ENCODE measurements at places on chromosomes 1 and 21. TPM values are rescaled to one million over a fixed set of nuclear protein-coding genes. Genes with fewer than 3 reads are reported as not detected.
A peak's percentile ranks its signal among the peaks of the same experiment; 100 is the strongest.

- H3K27ac ChIP-seq, result no peak overlapping the region
- DNase-seq, result no peak
- no peaks in the 10 kb centered on the region for H3K4me1 ChIP-seq
Measured at GRCh38 chr1:234633246-234634003, 23.4 kb upstream of the IRF2BP2 start.

DNA sequence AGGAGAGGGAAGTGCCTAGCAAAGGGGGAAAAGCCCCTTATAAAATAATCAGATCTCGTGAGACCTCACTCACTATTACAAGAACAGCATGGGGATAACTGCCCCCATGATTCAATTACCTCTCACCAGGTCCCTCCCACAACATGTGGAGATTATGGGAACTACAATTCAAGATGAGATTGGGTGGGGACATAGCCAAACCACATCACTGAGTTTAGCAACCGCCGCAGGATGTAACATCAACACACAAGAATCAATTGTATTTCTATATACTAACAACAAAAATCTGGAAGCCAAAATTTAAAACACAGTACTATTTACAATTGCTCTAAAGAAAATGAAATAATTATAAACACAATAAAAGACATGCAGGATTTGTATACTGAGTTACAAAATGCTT, 21.9 kb downstream of the DIRAS3 start:
- H3K27me3 ChIP-seq, result no peaks in the 10 kb centered on the region
- no peak overlapping the region for H3K4me3 ChIP-seq
- no peaks in the 10 kb centered on the region for H3K4me1 ChIP-seq

DNA sequence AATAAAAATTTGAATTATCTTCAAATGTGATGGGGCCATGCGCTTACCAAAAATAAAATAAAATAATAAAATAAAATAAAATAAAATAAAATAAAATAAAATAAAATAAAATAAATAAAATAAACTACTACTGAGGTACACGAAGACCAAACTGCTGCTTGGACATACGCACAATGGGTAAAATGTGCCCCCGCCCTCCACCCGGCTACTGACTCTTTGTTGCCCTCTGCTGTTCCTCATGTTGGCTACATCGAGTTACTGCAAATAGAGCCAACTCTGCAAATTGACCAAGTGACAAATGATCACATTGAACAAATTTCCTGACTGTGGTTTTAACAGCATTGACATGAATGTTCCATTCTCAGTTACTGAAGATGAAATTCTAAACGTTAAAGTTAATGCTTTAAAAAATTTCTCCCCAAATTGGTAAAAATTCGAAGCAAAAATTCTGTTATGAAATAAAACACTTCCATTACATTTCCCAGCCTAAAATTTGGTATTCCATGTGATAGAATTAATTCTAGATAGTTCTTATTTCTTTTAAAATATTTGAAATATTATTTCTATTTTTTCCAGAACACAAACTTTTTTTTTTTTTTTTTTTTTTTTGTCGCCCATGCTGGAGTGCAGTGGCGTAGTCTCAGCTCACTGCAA, 18.8 kb upstream of the MAP1LC3C start:
- H3K27ac ChIP-seq, result no peak overlapping the region
- H3K36me3 ChIP-seq, result no peaks in the 10 kb centered on the region
- DNase-seq, result peak; percentile 42
- no peaks in the 10 kb centered on the region for H3K27me3 ChIP-seq
- H3K4me1 ChIP-seq, result no peaks in the 10 kb centered on the region

GRCh38 chr21:46409641-46410406, 48.9 kb upstream of the DIP2A start:
- no peak overlapping the region for H3K4me3 ChIP-seq
- no peak for DNase-seq
- no peaks in the 10 kb centered on the region for H3K4me1 ChIP-seq
- no peaks in the 10 kb centered on the region for H3K27me3 ChIP-seq

DNA sequence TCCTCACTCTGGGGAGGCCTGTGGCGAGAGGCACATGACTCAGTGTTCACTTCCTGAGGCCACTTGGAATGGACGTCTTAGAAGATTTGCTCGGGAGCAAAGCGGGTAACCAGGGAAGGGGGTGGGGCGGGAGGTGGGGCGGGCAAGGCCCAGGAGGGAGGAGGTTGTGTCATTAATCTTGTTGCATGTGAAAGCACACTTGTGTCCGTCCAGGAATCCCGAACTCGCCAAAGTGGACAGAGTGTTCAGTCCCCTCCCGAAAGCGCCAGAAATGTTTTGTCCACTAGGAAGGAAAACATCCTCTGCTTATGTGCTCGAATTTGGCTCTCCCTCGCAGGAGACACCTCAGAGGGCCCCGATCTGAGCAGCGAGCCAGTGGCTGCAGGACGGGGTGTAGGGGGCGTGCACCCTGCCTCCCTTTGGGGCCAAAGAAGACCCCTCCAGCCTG, 84.2 kb downstream of the SPSB1 start:
- no peaks in the 10 kb centered on the region for H3K27me3 ChIP-seq
- H3K4me1 ChIP-seq, result peaks cover 42% of the 10 kb centered on the region
- H3K27ac ChIP-seq, result peak overlapping the region; percentile 83
- DNase-seq, result peak; percentile 74
- H3K36me3 ChIP-seq, result no peaks in the 10 kb centered on the region
- H3K4me3 ChIP-seq, result no peak overlapping the region

DNA sequence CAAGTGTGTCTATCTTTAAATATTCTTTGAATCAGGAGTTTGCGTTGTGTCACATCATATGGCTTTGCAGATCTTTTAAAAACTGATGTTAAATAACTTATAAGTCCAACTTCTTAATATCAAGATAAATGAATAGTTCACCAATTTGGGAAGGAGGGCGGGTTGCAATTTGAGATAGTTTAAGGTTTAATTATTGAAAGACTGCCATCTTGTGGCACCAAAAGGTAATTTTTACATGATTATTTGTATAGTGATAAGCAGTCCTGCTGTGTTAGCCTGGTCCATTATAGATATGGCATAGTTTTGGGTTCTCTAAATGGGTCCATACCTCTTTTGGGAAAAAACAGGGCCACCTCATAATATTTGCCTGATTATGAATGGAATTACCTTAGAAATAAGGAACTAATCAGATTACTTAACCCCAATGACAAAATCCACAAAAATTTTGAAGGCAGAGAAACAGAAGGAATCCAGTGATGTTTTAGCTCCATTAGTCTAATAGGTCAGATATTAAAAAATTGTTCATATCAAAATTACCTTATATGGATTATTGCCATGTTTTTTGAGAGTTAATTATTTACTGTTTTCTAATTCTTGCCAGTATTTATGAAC, 64.3 kb downstream of the PRKAA2 start:
- no peak for DNase-seq
- no peak overlapping the region for H3K4me3 ChIP-seq

DNA sequence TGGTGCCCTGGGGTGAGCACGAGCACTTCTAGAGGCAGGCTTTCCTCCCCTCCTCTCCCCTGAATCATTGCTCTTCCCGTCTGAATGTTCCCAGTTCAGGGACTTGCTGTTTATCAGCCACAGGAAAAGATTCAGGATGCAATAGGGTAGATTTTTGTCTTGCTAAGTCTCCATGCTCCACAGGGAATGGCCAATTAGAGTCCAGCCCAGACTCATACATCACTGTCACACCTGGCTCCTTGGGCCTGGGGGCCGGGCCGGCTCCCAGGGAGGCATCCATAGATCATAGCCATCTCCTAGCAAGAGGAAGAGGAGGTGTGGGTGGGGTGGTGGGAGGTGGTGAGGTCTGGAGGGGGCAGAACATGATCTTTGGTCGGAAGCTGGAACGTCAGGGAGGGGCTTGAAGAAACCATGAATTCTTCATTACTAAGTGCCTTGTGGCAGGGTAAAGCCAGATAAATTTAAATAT, 83.4 kb downstream of the LRRN2 start:
- DNase-seq, result no peak
- no peaks in the 10 kb centered on the region for H3K36me3 ChIP-seq
- H3K4me3 ChIP-seq, result no peak overlapping the region
- no peak overlapping the region for H3K27ac ChIP-seq
- H3K27me3 ChIP-seq, result no peaks in the 10 kb centered on the region

- H3K27me3 ChIP-seq, result no peaks in the 10 kb centered on the region
- DNase-seq, result peak; percentile 40
- H3K4me1 ChIP-seq, result no peaks in the 10 kb centered on the region
- H3K4me3 ChIP-seq, result no peak overlapping the region
Measured at GRCh38 chr1:22861764-22862440, 110.8 kb downstream of the LACTBL1 start.

DNA sequence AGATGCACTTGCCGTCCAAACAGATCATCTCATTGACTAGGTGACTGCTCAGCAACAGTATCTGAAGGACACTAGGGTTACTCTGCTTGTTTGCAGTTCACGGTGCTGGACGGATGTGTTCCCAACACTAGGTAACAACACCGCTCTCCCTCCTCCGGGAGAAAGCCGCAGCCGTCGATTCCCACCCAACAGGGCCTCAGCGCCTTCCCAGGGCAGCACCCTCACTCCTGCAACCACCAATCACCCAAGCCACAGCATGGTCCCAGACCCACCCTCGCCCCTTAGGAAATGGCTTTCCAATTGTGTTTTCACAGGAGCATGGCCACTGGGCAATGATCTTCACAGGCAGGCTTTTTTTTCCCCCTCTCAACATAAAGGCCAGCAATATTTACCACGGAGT, 779 bp downstream of the TLR5 start:
- H3K4me3 ChIP-seq, result peak overlapping the region; percentile 65
- DNase-seq, result peak; percentile 39
- H3K27ac ChIP-seq, result peak overlapping the region; percentile 75
- H3K4me1 ChIP-seq, result peaks cover 13% of the 10 kb centered on the region

- peaks cover 9% of the 10 kb centered on the region for H3K4me1 ChIP-seq
- H3K4me3 ChIP-seq, result peak overlapping the region; percentile 81
- DNase-seq, result peak; percentile 44
- no peaks in the 10 kb centered on the region for H3K27me3 ChIP-seq
- H3K27ac ChIP-seq, result peak overlapping the region; percentile 80
Measured at GRCh38 chr1:42765832-42766740, 742 bp downstream of the P3H1 start.

- no peak overlapping the region for H3K4me3 ChIP-seq
- no peak for DNase-seq
- H3K36me3 ChIP-seq, result no peaks in the 10 kb centered on the region
- no peaks in the 10 kb centered on the region for H3K4me1 ChIP-seq
- no peak overlapping the region for H3K27ac ChIP-seq
Measured at GRCh38 chr1:152533327-152533938, 19.2 kb downstream of the CRCT1 start.

- H3K4me3 ChIP-seq, result no peak overlapping the region
- no peaks in the 10 kb centered on the region for H3K4me1 ChIP-seq
- no peak for DNase-seq
- H3K27me3 ChIP-seq, result no peaks in the 10 kb centered on the region
- H3K36me3 ChIP-seq, result no peaks in the 10 kb centered on the region
Measured at GRCh38 chr1:211014275-211014674, 119.7 kb downstream of the KCNH1 start.

GRCh38 chr1:236495467-236496112, 28.2 kb upstream of the LGALS8 start:
- no peak overlapping the region for H3K27ac ChIP-seq
- DNase-seq, result no peak
- H3K36me3 ChIP-seq, result no peaks in the 10 kb centered on the region
- H3K4me3 ChIP-seq, result no peak overlapping the region
- H3K27me3 ChIP-seq, result no peaks in the 10 kb centered on the region

DNA sequence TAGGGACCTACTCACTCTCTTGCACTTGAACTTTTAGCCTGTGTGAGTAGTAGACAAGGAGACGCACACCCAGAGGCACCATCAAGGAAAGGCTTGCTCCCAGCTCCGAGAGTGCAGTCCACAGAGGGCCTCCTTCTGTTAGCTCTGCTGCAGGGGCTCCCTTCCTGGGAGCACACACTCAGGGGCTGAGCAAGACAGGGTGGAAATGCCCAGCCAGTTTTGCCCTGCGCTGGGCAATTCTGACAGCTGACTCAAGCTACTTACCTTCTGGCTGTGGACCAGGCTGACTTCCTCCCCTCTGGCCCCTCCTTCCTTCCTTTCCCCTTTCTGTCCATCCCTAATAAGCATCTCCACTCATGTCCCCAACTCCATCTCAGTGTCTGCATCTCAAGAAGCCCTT, 449.1 kb downstream of the PTPRU start:
- H3K27ac ChIP-seq, result no peak overlapping the region
- no peaks in the 10 kb centered on the region for H3K27me3 ChIP-seq
- H3K4me1 ChIP-seq, result no peaks in the 10 kb centered on the region

GRCh38 chr1:2414297-2414958, 2.1 kb upstream of the PEX10 start:
- no peak overlapping the region for H3K4me3 ChIP-seq
- H3K27me3 ChIP-seq, result no peaks in the 10 kb centered on the region
- peak; percentile 79 for DNase-seq
- no peaks in the 10 kb centered on the region for H3K36me3 ChIP-seq
- H3K27ac ChIP-seq, result no peak overlapping the region

- H3K4me3 ChIP-seq, result no peak overlapping the region
- H3K4me1 ChIP-seq, result peaks cover 4% of the 10 kb centered on the region
- no peaks in the 10 kb centered on the region for H3K27me3 ChIP-seq
- no peaks in the 10 kb centered on the region for H3K36me3 ChIP-seq
- no peak overlapping the region for H3K27ac ChIP-seq
Measured at GRCh38 chr1:59485171-59485570, 188.3 kb downstream of the FGGY start.

GRCh38 chr1:97893844-97894243, 27.0 kb downstream of the DPYD start:
- H3K27ac ChIP-seq, result no peak overlapping the region
- no peak overlapping the region for H3K4me3 ChIP-seq
- no peak for DNase-seq
- H3K36me3 ChIP-seq, result no peaks in the 10 kb centered on the region
- H3K4me1 ChIP-seq, result no peaks in the 10 kb centered on the region

DNA sequence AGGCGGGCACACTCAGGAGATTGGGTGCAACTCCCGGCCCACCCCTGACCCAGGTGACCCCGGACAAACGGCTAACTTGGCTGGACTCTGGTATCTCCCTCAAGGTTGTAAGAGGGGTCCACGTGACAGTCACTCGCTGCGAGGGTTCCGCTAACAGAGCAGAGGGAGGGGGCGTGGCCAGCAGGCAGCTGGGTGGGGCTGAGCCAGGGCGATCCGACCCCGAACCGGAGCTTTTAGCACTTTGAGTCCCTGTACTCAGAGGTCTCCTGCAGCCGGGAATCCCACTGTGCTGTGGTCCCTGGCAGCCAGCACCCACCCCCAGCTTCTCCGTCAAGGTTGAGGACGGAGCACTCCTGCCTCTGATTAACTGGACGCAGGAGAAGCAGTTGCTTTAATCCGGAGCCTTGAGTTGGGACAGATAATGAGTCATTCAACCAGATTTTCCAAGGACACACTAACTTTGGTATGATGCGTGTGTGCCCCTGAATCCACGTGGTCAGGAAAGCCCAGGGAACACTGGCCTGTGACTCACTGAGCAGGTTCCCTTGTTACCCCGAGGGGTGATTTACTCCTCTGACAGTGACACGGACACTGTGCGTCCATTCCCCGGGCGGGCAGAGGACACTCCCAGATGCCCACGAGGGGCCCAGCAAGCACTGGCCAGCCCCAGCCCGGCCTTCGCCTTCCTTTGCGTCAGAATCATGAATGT, 16.8 kb downstream of the TRPM2 start:
- H3K36me3 ChIP-seq, result no peaks in the 10 kb centered on the region
- no peak overlapping the region for H3K27ac ChIP-seq
- H3K4me3 ChIP-seq, result no peak overlapping the region
- peak; percentile 67 for DNase-seq
- H3K4me1 ChIP-seq, result peaks cover 7% of the 10 kb centered on the region

Gene OR2L8
- not detected for total RNA-seq

Gene GBP6
- 0.23 TPM for total RNA-seq

Gene DPT
- total RNA-seq, result 31.7 TPM

Gene SHISAL2A
- not detected for total RNA-seq

Gene CLDN17
- not detected for total RNA-seq

Gene PPIAL4G
- 0.10 TPM for total RNA-seq

Gene CCDC190
- not detected for total RNA-seq

Gene CCDC185
- not detected for total RNA-seq

Gene TRNP1
- 23.8 TPM for total RNA-seq

Gene MMP23B
- total RNA-seq, result 122 TPM

Gene BMP8B
- 0.47 TPM for total RNA-seq

Gene AKT3
- total RNA-seq, result 166 TPM

Gene CGN
- 3.2 TPM for total RNA-seq
